ENCODE measurements at places on chromosomes 5 and 9.

GRCh38 chr5:170478306-170478705 lies 25.5 kb upstream of the KCNIP1 start:
- DNase-seq = no peak

- DNase-seq = peak; percentile 4
Measured at GRCh38 chr9:4417578-4418325, 72.5 kb upstream of the SLC1A1 start.

GRCh38 chr9:88065619-88066018 lies 72.7 kb downstream of the SPATA31C2 start:
- DNase-seq = no peak

DNA sequence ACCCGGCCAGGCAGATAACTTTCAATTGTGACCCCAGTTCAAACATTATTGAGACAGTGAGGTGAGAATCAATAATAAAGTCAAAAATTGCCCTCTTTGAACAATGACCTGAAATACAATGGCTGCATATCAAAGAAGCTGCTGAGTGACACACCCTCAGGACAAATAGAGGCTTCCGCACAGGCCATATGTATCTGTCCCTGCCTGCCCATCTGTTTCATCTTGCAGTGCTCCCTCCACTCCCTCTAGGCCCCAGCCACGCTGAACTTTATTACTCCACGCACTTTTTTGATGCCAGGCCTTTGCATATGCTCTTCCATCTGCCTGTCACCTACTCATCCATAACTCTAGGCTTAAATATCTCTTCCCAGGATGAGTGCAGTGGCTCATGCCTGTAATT lies 15.9 kb upstream of the PFDN1 start:
- no peak for DNase-seq
